ENCODE measurements at places on chromosomes 7 and 10. TPM values are rescaled to one million over a fixed set of nuclear protein-coding genes. Genes with fewer than 3 reads are reported as not detected.

Gene FOXL3
- total RNA-seq = not detected

Gene INA
- not detected for total RNA-seq

Gene TACC2
- 31.0 TPM for total RNA-seq

Gene AMPH
- 16.4 TPM for total RNA-seq

Gene SCART1
- total RNA-seq = 3.3 TPM

Gene JCAD
- 31.7 TPM for total RNA-seq

DNA sequence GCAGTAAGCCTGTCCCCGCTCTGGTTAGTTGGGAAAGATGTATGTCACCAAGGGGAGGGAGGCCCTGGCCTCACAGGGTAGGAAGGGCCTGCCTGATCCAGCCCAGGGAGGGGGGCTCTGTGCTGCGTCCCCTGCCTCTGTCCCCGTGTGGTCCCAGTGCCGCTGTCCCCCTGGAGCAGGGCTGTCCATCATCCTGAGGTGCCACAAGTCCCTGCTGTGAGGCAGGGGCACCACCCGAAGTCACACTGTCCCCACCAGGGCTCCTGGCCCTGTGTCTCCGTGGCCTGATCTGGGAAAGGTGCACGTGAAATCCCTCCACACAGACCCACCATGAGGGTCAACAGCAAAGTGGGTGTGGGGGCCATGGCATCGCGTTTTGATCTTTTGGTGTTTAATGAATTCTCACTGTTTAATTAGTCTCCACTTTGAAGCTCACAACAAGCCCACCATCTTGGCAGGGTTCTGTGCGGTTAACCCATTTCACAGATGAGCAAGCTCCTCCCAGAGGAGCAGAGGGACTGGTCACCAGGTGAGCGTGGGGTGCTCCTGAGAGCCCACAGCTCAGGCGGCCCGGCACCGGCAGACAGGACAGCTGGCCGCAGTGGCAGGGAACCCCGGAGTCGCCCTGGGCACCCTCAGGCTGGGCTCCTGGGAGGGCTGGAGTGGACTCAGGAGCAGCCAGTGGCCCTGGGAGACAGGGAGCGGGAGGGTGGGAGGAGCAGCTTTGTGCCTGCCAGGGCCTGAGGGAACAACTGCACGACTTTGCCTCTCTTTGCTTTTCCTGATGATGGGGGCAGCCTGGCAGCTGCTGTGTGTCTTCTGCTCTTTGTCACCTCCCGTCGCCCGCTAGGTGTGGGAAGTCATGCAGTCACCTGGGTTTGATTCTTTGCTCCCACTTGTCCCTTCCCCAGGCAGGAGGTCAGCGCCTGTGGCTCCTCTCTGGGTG is 12.0 kb upstream of the CRYGN start:
- DNase-seq = peak; percentile 76

- DNase-seq = no peak
Observed at GRCh38 chr7:116802746-116803152, 59.6 kb upstream of the CAPZA2 start.

GRCh38 chr7:12434012-12434642 is 30.5 kb upstream of the VWDE start:
- DNase-seq = no peak

DNA sequence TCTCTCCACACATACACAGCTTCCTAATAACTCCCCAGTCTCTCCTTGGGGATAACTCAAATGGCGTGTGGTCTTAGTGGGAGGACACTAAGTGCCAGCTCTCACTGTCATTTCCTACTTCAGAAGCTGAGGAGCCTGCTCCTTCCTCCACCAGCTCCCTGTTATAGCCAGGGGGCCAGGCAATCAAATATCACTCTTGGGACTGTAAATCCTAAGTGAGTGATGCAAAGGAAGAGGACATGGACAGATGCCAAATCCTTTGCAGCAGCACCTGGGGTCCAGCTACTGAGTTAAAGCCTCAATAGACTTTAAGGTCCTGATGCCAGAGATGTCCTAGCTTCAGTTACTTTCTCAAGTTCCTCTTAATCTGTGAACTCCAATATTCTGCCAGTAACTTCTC is 34.1 kb downstream of the SEM1 start:
- no peak for DNase-seq

- no peak for DNase-seq
Observed at GRCh38 chr7:94996369-94996768, 89.0 kb downstream of the PPP1R9A start.

GRCh38 chr7:40658729-40659128 is 523.9 kb downstream of the SUGCT start:
- DNase-seq = no peak

DNA sequence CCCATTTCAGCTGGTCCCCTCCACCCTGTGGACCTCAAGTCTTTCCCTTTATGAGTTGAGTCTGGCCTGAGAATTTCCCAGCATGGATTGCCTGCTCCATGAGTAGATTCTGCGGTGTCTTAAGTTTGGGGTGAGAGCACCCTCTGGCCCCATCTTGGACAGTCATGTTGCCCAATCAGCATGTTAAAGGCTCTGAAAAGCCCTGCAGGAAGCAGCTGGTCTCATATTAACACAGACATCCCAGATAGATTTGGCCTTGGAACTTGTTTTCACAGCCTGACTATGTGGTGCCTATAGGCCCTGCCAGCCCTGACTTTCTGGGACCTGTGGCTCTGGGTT is 15.5 kb upstream of the SLC29A3 start:
- no peak for DNase-seq

GRCh38 chr7:47444376-47445098 is 137.4 kb downstream of the TNS3 start:
- no peak for DNase-seq

DNA sequence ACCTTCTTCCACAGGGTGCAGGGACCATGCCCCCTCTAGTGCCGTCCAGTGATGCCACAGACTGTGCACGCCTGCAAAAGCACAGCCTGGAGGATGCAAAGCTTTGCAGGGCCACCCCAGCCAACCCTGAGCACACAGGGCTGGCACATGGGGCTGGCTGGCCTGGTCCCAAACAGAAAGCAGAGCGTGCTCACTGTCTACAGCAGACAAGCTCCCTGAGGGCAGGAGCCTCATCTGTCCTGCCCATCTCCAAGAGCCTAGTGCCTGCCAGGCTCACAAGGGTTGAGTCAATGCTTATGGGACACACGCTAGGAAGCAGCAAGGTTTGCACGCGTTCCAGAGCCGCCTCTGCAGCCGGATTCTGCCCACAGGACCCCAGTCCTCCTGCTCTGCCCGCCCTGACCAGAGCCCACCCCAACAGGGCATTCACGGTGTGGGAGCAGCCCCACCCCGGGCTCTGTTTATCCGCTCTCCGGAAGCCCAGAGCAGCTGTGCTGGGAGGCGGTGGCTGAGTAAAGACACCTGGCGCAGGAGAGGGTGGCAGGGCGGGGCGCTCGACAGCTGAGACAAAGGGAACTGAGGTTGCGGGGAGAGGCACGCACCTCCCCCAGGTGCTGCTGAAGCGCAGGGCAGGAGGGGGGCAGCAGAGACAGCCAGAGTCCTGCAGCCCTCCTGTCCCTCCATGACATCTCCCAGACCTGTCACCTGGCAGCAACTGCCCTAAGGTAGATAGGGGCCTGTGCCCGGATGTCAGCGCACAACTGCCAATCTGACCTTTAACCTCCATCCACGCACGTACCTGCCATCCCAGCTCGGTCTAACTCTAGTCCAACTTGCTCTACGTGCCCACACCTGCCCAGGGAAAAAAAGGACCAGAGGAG is 4.3 kb downstream of the KCNH2 start:
- no peak for DNase-seq

- DNase-seq = no peak
Observed at GRCh38 chr7:1533255-1533546, 2.7 kb downstream of the MAFK start.

DNA sequence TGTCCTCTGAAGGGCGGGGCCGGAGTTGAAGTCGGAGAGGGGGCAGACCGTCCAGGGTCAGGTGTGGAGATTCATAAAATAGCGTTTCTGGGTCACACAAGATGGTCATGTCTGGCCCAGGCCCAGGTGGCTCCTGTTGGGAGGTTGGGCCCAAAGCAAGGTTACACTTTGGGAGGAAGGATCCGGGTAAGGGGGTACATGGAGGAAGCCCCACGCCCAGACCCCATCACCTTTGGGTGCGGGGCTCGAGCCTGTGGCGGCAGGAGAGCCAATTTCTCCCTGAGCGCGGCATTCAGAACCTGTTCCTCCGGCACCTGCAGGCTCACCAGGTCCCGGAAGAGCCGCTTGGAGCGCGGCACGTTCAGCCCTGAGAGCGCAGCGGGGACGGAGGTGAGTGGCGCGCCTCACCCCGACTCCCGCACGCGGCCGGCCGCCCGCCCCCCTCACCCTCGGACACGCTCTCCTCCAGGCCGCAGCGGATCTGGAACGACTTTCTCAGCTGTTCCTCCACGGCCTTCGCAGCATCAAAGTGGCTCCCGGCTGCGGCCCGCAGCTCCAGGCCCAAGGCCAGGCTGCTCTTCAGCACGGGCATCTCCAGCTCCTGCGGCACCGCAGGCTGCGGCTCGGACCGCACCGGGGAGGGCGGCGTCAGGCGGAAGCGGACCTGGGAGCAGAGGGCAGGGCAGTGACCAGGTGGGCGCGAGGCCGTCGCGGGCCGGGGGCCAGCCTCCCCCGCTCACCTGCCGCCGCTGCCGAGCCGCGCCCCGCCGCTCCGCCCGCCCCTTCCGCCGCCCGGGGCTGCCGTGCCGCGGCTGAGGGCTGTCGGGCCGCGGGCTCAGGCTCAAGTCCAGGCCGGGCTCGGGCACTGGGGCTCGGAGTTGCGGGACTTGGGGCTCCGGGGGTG is 644 bp downstream of the PPP1R35 start:
- peak; percentile 90 for DNase-seq

GRCh38 chr7:81210137-81211064 is 291.6 kb upstream of the SEMA3C start:
- DNase-seq = no peak

Data from mesenteric fat pad (tissue), 1 donor.